ENCODE measurements at places on chromosomes 2 and 18.

DNA sequence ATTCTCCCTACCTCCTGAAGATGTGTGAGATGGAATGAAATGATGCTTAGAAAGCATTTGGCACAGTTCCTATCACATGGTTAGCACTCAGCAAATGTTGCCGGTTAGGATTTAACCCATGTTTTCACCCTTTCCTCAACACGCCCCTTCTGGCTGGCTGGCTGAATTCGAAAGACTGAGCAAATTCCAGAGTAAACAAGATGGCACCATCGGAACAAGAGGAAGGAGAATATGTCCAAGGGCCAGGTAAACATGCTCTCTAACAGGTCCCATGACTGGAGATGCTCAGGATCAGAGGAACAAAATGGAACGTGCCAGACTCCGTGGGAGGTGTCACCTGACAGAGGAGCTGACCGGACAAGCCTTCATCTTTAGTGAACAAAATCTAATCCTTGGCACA is 145.6 kb downstream of the ANKRD44 start:
- peak; percentile 3 for DNase-seq

DNA sequence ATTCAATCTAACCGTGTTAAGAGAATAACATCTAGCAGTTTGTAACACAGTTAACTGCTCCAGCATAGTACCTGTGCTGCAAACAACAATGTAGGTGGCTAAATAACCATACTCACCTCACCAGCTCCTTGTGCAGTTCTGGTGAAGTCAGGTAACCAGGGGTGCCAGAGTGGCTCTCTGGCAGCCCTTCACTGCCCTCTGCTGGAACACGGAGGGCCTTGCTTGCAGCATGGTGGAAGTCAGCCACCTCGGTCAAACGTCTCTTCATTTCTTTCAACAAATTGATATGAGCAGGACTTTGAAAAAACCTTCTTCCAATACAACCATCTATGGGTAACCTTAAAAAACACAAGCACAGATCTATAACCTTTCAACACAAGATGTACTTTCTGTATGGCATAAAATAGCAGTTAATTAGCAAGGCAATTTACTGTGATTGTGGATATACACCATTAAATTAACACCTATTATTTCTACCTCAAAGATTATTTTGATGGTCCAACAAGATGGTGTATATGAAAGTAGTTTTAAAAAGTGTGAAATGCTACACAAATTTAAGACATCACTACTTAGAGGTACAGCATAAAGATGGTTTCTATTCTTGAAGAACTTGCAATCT is 56.6 kb downstream of the EPG5 start:
- peak; percentile 5 for DNase-seq

DNA sequence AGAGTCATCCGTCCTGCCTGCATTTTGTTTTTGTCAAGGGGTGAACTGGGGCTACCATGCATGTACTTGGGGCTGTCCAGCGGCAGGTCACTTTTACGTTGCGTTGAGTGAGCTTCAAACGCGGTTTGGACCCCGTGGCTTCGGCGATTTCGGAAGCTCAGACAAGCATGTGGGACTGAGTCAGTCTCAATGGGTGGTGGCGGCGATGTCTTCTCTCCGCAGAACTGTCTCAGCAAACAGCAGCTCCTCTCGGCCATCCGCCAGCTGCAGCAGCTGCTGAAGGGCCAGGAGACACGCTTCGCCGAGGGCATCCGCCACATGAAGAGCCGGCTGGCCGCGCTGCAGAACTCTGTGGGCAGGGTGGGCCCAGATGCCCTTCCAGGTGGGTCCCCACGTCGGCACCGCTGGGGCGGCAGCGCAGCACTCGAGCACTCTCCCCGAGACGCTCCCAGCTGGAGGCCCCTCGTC is 21.3 kb downstream of the FBLN7 start:
- DNase-seq, result no peak

- no peak for DNase-seq
Observed at GRCh38 chr2:172281648-172282570, 145.5 kb upstream of the ITGA6 start.

DNA sequence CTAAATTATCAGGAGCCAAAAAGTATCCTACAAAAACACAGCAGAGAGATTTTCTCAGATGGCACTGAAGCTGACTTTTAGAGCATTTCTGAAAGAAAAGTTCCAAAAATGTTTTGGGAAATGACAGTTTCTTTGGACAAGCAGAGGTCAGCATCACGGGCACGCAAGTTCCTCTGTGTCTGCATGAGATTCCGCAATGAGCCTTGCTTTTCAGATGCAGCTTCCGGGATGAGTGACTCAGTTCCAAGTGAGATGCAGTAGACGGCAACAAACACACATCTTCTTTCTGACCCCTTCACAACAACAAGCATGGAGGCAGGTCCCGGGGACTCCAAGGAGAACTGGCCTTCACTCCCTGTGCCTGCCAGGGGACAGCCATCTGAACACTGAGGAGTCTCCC is 76.6 kb downstream of the EIPR1 start:
- DNase-seq, result no peak

DNA sequence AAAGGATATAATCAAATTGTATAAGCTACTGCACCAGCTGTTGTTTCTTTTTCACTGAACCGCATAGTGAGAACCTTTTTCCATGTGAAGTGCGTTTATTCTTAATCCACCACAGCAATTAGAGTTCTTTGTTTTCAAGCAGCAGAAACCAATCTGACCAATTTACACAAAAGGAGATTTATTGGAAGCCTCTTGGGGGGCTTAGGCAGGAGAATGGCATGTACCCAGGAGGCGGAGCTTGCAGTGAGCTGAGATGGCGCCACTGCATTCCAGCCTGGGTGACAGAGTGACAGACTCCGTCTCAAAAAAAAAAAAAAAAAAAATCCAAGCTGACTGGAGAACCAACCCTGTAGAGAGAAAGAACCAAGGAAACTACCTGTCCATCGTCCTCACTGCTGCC is 10.0 kb downstream of the ADNP2 start:
- no peak for DNase-seq

DNA sequence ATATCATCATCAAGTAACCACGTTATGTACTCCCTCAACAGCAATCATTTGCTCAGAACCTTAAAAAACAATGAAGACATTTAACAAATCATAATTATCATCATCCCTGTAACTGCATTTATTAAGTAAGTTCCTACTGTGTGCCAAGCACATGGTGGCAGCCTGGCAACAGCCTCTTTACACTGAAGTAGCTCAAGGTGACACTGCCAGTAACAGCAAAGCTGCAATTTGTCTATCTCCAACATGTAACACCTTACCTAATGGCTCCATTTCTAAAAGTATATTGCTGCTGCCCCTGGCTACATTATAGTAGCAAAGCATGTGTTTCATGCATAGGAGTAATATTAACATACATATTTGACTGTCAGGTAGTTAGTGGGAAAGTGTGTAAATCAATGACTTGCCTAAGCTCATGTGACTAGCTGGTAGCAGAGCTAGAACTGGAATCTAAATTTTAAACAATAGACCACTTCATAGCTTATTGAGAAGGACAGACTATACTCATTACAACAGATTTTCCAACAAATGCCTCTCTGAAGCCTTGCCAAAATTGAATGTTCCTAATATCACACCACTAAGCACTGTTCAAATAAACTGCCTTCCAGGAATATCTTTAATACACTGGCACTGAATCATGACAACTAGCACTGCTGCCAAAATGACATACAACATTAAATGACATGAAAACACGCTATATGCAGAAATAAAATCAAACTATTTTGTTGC is 86.7 kb downstream of the L3MBTL4 start:
- DNase-seq, result peak; percentile 36
